DMS153 (cell line): ENCODE measurements at places on chromosomes 12 and 14.

- DNase-seq = no peak
These were observed 8.6 kb upstream of the RPH3A start for GRCh38 chr12:112782943-112783342.

GRCh38 chr14:104633276-104634137, 28.9 kb upstream of the TMEM179 start:
- no peak for DNase-seq

- DNase-seq = no peak
These were observed 440.3 kb downstream of the NOVA1 start for GRCh38 chr14:26157517-26157916.

DNA sequence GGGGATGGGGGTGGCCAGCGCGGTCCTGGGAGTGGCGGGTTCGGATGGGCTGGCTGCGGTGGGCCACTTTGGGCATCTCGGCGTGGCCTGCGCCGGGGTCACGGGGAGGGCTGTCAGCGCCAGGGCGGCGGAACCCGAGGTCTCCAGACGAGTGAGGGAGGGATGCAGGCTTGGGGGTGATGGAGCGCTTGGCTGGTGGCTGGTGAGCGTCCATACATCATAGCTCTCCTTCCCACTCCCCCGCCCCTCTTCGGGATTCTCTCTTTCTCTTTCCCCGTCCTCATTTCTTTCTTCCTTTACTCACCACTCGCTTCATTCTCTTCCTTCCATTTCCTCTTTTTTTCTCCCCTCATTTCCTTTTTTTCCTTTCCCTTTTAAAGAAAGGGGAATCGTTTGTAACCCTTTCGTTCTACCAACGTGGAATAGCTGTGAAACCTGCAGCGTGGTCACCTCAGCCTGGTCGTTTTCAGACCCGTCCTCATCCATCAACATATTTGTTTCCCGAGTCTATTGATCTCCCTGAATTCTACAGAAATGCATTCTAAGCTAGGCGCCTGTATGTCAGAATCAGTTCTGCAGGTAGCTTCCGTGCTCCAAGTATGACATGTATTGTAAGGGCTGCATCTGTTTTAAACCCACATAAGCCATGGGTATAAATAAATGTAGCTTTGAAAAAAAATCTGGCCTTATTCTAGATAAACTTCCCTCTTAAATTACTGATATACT, 260.3 kb upstream of the E2F7 start:
- DNase-seq = no peak
